Fibroblast of skin of back (primary cell): ENCODE measurements at places on chromosomes 16 and 17.

GRCh38 chr16:48865520-48865919 lies 255.5 kb upstream of the N4BP1 start:
- no peak for DNase-seq

DNA sequence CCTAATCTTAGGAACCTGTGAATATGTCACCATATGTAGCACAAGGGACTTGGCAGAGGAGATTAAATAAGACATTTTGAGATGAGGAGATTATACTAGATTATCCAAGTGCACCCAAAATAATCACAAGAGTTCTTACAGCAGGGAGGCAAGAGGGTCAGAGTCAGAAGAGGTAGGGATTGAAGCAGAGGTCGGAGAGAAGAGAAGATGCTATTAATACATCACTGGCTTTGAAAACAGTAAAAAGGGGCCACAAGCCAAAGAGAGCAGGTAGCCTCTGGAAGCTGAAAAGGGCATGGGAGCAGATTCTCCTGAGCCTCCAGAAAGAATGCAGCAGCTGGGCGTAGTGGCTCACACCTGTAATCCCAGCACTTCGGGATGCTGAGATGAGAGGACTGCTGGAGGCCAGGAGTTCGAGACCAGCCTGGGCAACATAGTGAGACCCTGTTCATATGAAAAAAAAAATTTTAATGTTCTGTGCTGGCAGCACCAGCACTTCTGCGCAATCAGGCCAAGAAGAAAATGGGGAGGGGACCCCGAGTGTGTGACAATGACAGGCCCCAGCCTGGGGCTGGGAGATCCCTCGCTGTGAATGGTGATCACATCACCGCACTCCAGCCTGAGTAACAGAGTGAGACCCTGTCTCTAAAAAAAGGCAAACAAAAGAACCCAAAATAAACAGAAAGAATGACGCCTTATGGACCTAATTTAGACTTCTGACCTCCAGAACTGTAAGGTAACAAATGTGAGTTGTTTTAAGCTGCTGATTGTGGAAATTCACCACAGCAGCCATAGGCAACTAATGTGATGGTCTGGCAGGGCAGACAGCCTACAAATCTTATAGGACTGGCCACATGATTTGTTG lies 275.4 kb downstream of the MRTFB start:
- DNase-seq, result no peak

- no peak for DNase-seq
These were observed 37.2 kb downstream of the C17orf67 start for GRCh38 chr17:56796536-56796935.

- DNase-seq, result no peak
These were observed 8.7 kb downstream of the GSG1L2 start for GRCh38 chr17:9813166-9813565.

DNA sequence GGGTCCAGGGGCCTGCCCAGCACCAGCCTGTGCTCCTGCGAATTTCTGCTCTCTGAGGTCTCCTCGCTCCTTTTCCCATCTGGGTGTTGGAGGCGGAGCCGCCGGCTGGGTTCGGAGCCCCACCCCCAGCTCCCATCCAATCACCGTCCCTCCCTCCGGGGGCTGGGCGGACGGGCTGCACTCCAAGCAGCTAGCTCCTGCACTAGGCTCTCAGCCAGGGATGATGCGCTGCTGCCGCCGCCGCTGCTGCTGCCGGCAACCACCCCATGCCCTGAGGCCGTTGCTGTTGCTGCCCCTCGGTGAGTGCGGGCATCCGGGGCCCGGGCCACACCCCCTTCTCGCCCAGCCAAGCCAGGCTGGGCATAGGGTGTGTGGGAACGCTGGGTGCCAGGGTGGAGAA lies at the start of gene NRN1L:
NRN1L (plus strand) TSS at position 202 of the 400 bp plus-strand sequence; CDS start at position 221, 19 bp downstream.
- DNase-seq, result peak; percentile 88

- peak; percentile 61 for DNase-seq
These were observed 37.1 kb upstream of the SLC25A19 start for GRCh38 chr17:75326226-75326848.

DNA sequence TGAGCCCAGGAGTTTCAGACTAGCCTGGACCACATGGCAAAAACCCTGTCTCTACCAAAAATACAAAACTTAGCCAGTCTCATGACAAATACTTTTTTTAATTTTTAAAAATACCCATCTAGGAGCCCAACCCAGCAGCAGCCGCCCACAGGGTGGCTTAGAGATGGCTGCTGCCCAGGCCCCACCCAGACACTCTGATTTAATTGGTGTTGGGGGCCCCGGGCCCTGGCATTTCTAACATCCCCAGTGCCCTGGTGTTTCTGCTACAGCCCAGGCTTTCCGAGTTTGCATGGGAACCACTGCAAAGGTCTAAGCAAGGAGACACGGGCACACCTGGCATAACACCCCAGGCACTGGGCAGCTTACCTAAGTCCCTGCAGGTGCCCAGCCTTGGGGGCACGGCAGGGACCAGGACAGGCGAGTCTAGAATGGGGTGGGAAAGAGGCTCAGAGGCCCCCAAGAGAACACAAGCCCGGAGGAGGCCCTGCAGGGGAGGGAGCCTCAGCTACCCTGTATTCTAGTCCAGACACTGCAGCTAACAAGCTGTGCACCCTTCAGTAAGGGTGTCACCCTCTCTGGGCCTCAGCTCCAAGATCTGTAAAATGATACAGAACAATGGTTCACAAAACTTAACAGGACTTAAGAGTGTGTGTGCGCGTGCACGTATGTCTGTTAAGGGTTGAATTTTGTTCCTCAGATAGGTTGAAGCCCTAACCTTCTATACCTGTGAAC lies 48.8 kb downstream of the RMI2 start:
- DNase-seq, result no peak
